ENCODE measurements at places on chromosomes 7 and 10.

- no peak for DNase-seq
Observed at GRCh38 chr10:4370376-4370775, 455.6 kb upstream of the AKR1E2 start.

- no peak for DNase-seq
Observed at GRCh38 chr7:137006293-137006692, 137.8 kb downstream of the CHRM2 start.

DNA sequence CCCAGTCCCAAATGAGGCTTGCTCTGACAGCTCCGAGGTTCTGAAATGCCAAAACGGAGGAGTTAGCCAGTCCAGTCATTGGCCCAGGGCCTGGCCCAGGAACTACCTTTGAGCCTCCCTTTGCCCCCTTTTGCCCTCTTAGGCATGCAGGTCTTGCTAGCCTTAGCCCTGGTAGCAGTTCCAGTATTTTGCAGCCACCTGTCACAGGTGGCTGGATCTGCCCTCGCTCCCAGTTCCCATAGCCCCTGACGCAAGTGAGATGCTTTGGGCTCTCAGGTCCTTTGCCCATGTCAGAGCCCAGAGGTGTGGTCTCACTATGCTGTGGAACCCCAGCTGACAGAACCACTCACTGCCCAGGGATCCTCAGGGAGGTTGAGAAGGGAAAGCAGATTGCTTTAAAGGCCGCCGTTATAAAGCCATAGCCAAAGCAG, 42.0 kb downstream of the GPRIN2 start:
- DNase-seq: no peak

DNA sequence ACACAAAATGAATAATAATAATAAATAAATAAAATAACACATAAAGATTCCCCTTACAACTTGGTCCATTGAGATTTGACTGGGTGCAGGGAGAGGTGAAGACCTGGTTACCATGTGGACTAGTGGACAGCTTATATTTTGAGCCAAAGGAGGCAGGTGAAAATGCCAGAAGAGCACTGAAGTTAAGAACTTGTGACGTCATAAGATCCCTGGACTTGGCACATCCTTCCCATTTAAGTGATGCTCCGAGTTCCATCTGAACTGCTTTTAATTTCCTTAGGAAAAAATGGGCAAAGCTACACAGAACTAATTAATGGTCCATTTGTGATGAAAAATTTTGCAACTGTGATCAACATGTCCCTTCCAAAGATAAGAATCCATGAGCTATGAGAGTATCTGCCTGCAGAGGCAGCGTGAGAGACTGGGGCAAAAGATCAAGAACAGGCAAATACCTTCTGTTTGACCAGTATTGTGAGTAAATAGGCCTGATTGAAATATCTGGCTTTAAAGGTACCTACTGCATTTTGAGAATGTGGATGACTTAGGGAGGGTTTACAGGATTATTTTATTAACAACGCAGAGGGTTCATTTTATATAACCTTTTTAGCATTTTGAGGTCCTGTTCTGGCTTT, 101.2 kb upstream of the POT1 start:
- DNase-seq: no peak

DNA sequence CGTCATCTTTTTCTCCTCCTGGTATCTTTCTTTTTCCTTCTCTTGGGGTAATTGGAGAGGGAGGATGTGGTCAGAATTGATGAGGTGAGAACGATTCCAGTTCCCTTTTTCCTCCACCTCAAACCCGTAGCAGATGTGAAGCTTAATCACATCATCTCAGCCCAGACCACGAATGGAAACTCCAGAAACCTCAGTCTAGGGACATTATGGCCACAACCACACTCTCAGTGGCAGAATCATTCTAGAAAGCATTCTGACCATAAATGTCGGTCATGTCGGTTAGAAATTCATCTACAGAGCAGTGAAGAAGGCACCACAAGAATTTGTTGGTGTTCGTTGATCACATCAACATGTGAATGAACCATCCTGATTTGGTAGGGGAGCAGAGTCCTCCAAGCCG, 78.7 kb downstream of the GATA3 start:
- DNase-seq: no peak

- no peak for DNase-seq
Observed at GRCh38 chr7:129266181-129266580, 41.4 kb downstream of the AHCYL2 start.

- DNase-seq: peak; percentile 16
Observed at GRCh38 chr7:1694611-1695511, 24.8 kb downstream of the ELFN1 start.

- DNase-seq: no peak
Observed at GRCh38 chr7:94012746-94013145, 8.6 kb upstream of the BET1 start.

DNA sequence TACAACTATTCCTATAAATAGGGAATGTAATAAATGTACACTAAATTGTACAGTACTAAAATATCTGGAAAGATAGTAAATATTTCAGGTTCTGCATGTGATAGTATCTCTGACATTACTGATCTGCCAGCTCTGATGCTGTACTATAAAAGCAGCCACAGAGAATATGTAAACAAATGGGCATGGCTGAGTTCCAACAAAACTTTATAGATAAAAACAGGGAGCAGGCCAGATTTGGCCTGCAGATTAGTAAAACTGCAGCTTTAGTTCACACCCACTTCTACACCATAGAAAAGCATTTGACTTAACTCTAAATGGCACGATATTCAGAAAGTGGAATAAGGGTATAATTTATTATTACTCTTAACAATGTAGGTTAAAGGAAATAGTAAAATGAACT, 18.8 kb upstream of the TLL2 start:
- no peak for DNase-seq

- no peak for DNase-seq
Observed at GRCh38 chr7:80821771-80822319, 97.0 kb downstream of the SEMA3C start.

GRCh38 chr10:43061760-43062159, 15.1 kb upstream of the RET start:
- DNase-seq: no peak

DNA sequence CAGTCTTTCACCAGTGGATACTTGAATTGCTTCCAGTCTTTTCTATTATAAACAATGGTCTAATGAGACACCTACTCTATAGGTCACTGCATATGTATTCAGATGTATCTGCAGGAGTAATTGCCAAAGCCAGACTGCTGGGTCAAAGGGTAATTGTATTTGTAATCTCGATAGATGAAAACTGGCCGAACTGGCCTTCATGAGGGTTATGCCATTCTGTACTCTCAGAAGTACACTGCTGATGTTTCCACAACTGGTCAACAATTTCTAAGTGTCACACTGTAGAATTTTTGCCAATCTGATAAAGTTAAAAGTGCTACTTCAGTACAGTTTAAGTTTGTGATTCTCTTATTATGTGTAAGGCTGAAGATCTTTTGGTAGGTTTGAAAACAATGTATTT, 64.6 kb downstream of the JAZF1 start:
- no peak for DNase-seq

GRCh38 chr7:33640741-33641140, 264.6 kb upstream of the BMPER start:
- no peak for DNase-seq

- no peak for DNase-seq
Observed at GRCh38 chr10:80477813-80478212, 23.7 kb downstream of the TSPAN14 start.

- DNase-seq: no peak
Observed at GRCh38 chr10:74988832-74989561, 122.5 kb upstream of the SAMD8 start.

DNA sequence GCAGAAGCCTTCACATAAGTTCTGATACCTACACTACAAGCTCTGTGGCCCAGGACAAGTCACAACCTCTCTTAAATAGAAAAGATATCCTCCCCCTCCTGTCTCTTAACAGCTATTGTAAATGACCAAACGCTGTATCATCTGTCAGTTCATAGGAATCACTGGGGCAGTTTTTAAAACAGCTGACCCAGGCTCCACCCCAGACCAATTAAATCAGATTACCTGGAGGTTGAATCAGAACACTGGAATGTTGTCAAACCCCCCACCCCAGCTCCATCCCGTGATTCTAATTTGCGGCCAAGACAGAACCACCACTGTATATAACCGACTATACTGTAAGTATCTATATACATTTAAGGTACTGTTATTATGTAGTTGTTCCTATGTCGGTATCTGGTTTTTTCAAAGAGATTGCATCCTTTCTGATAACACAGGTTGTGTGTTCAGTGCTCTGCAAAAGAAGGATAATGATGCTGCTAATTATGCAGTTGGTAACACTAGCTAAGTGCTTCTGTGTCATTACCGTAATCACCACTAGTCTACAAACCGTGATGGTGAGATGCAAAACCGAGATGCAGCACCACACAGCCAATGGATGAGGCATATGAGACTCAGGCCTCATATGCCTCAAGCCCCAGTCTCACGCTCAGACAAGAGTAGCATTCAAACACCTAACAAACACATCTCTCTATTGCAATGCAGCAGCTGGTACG, 47.4 kb downstream of the TNS3 start:
- DNase-seq: no peak

- DNase-seq: peak; percentile 50
Observed at GRCh38 chr7:28069807-28070206, 110.8 kb downstream of the JAZF1 start.

- DNase-seq: no peak
Observed at GRCh38 chr10:88281592-88282347, 301.3 kb downstream of the RNLS start.

GRCh38 chr7:129144834-129145668, 544 bp downstream of the TSPAN33 start:
- DNase-seq: no peak

DNA sequence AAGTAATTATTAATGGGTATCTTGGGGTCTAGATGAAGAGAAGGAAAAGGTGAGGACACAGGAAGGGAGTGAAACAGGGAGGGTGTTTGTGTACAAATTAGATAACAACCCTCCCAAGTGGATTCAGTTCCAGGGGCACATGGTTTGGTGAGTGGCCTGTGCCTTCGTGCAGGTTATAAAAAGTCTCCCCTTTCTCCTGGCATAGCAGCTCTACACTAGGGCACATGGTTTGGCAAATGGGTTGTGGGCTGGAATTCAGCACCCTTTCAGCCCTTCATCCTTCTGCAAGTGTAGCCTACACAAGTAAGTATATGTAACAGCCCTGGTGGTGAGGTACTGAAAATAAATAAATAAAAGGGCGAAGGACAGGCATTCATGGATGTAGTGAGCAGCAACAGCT, 359.4 kb downstream of the AUTS2 start:
- DNase-seq: no peak

DNA sequence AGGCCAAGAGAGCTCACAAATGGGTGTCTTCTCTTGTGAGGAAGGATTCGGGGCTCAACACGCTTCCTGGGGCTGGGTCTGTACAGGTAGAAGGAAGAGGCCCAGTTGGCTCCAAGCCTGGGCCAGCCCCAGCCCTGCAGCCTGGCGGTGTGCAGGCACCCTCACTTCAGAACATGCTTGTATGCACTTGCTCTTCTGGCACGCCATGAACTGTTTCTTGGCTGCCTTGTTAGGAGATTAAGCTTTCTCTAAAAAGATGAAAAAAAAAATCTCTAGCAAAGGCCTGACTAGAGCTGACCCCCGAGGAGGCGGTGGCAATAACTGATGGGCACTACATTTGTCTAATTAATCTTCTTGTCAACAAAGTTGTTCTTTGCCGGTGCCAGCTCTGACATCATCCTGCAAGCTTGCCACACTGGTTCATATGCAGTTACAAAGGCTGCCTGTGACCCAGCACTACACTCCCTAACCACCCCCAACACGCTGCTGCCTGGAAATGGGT, 94.7 kb downstream of the WDR11 start:
- DNase-seq: no peak

DNA sequence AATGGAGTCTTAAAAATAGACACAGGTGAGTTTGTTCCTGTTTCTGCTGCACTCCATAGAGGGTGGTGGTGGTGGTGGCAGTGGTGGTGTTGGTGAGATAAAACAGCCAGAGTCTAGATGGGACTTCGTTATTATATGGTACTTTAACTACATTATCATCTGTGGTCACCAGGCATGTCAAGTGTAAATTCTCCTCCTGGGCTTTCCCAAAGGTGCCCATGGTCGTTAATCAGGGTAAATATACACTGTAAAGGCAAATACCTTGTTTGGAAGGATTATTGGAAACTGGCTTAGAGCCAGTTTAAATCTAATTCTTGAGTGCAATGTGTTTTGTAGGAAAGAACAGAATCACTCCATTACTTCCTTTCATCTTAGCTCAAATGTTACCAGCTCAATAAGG, 21.5 kb upstream of the COMMD3 start:
- DNase-seq: no peak

DNA sequence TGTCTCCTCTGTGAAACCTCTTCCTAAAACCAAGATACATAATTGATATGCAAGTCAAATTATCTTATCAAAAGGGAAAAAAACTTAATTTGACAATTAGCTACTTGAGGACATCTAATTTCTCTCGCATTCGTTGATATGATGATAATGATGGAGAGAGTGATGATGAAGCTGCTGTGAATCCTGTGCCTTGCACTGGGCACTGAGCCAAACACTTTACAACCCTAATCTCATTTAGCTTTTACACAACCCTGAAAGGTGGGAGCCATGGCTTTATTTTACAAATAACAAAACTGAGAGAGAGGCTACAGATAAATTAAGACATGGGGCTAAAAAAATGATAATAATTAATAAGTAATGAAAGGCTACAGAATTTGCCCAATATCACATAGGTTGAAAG, 176.0 kb downstream of the NOC3L start:
- DNase-seq: no peak

DNA sequence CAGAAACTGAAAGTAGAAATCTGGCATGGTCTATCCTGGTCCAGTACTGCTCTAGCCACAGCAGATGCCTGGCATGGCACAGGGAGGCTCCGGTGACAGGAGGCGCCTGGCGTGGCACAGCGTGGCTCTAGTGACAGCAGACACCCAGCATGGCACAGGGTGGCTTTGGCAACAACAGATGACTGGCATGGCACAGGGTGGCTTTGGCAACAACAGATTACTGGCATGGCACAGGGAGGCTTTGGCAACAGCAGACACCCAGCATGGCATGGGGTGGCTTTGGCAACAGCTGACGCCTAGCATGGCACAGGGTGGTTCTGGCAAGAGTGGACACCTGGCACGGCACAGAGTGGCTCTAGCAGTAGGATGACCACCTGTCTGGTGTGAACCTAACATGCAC, 480.5 kb upstream of the FOXK1 start:
- DNase-seq: no peak

DNA sequence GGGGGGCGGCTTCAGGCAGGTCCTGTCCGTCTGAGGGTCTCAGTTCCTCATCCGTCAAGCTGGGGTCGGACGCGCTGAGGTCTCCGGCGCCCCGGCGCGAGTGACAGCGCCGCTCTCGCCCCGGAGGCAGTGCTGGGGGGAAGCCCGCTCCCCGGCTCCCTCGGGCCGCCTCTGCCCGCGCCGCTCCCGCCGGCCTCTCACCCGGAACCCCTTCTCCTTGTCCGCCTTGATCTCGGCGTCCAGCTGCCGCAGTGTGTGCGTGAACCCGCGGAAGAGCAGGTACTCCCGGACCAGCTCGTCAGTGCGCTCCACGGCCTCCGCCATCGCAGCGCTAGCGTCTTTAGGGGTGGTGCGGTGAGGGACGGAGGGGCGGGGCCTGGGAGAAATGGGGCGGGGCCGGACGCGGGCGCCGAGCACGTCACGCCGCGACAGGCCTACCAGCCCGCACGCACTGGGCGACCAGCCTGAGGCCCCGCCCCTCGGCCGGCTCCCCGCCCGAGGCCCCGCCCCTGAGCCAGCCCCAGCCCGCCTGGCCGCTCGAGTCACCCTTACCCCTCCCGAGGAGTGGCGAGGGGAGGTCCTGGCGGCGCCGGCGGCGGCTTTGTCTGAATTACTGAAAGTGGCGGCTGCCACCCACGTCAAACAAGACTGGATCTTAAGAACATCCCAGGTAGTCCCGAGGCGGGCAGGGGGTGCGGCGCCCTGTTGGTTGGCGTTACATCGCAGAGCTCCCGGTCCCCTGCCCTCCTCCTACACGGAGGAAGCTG, at the start of gene WDR91:
TSS of gene WDR91 (minus strand) at position 348 of the 767 bp plus-strand sequence. CDS start at position 324, 24 bp downstream.
- peak; percentile 96 for DNase-seq
